Stimulated activated CD4-positive, alpha-beta T cell treated with anti-CD3 and anti-CD28 coated beads, Interleukin-15, amount 100 ng/mL, for 48 hours (primary cell): ENCODE measurements at places on chromosomes 11 and 22.

- DNase-seq, result no peak
Measured at GRCh38 chr11:121425828-121426227, 26.3 kb upstream of the SORL1 start.

DNA sequence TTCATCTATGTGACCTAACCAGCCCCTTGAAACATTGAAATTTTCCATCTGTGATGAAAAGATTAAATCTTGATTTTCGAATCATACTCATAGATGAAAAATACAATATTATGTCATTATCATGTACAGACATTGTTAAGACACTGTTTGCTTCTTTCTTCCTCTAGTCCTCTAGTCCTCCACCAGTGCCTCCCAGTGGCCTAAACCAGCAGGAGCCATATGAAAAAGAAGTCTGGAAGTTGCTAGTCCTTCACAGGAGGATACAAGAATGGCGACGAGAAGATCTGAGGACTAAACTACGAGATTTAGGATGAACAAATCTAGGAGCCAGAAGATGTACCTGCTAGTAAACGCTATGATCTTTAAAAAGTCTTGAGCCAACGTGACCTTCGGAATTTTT lies 134.1 kb downstream of the SLC17A6 start:
- DNase-seq, result no peak

DNA sequence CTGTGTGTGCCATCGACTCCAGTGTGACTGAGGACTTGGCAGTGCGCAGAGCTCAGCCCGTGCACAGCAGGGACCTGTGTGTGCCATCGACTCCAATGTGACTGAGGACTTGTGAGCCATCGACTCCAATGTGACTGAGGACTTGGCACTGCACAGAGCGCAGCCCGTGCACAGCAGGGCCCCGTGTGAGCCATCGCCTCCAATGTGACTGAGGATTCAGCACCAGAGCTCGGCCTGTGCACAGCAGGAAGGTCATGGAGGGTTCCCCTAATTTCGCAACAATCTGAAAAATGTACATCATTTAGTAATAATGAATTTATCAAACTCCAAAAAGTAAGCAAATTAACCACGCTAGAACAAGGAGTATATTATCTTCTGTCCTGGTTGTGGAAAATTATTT lies 348.3 kb upstream of the B3GAT1 start:
- no peak for DNase-seq

GRCh38 chr22:46631113-46631512 lies 10.9 kb downstream of the GRAMD4 start:
- DNase-seq, result no peak

DNA sequence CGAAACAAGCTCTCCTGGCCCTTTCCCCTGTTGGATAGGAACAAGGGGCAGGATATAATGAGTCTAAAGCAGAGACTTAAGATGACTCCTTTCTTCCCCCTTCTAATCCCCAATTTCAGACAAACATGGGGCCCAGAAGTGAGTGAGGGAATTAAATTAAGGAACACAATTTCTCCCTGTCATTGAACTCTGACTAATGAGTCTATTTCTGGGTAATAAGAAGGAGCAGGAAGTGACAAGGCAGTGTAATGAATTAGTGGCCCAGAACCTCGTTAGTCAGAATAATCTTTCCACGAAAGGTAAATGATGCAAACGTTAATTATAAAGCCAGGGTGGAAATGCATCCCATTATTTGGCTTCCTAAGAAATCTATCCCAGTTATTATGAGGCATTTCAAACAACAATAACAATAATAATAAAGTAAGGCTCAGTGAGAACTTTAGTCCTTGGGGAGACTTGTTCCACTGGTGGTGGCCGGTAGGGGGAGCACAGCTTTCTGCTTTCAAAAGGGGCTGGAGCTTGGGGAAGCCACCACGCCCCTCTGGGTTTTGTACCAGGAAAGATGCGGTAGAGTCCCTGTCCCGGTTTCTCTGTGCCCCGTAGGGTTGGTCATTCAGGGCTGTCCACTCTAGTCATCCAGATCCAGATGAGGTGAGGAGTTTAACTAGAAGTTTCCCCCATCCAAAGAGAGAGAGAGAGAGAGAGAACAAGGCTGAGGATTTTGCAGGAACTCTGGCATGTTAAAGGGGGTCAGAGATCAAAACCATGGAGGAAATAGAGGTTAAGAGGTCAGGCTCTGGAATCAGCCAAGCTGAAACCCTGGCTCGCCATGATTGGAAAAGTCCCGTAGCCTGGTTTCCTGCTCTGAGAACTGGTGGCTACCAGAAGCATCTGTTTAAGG lies 298.3 kb downstream of the NTM start:
- DNase-seq, result peak; percentile 23

- no peak for DNase-seq
Measured at GRCh38 chr11:110478410-110478809, 48.7 kb downstream of the FDX1 start.

- DNase-seq, result no peak
Measured at GRCh38 chr11:706439-706956, 467 bp downstream of the EPS8L2 start.

DNA sequence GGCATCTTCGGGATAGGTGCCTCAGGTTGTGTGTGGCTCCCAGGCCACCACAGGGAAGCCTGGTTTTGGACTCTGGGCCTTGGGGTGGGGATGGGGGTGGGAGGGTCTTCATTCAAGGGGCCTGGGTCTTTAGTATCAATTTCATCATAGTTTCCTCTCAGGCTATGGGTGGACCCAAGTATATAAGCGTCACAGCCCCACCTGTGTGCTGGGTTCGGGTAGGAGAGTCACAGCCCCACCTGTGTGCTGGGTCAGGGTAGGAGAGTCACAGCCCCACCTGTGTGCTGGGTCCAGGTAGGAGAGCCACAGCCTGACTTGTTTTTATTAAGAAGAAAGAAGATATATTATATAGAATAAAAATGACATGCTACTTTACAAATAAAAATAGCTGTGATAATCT lies 422.1 kb downstream of the BRD1 start:
- no peak for DNase-seq

GRCh38 chr11:69135420-69136363 lies 20.0 kb upstream of the SMIM38 start:
- no peak for DNase-seq

DNA sequence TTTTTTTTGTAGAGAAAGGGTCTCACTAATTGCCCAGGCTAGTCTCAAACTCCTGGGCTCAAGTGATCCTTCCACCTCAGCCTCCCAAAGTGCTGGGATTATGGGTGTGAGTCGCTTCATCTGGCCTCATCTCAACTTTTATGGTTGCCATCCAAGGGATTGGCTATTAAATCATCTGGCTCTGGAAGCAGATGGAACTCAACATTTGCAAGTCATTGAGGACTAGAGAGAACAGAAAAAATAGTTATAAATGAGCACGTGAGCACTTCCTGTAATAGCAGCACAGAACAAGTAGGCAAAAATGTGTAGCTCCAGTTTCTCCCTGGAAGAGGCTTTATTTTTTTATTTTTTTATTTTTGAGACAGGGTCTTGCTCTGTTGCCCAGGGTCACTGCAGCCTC lies 22.3 kb upstream of the PATL1 start:
- DNase-seq, result no peak

DNA sequence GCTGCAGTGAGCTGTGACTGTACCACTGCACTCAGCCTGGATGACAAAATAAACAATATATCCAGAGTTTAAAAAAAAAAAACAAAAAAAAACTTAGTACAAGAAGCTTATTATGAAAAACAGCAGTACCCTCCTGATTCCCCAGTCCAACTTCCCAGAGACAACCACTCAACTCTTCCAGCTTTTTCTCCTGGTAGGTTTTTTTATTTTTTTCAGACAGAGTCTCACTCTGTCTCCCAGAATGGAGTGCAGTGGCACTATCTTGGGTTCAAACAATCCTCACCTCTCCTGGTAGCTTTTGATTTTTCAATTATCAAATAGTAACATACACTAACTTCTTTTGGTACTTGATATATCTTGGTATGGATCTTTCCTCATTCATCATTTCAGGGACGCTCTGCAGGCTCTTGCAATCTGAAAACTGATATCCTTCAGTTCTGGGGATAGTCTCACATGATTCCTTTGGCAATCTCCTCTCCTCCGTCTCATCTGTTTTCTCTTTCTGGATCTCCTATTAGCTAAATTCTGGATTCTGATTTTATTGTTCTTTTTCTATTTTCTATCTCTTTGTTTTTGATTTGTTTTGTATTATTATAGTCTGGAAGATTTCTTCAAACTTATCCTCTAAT lies 44.9 kb downstream of the ALG9 start:
- no peak for DNase-seq

GRCh38 chr11:64894070-64894811 lies 15.8 kb upstream of the EHD1 start:
- peak; percentile 83 for DNase-seq

DNA sequence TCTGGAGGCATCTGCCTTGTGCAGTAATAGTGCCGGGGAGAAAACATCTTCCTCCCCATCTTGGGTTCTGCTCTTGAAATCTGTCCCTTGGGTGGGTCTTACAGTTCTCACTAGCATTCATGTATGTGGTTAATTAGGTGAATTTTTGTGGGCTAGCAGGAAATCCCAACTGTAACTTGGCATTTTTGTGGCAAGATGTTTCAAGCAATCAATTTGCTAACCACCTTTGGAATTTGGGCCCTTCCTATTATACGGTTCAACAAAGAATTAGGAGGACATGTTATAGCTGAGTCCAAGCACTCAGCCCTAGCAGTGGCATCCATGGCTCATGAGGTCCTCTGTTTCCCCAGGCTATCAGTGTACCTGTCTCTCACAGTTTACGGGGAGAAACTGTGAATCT lies 89.1 kb upstream of the MTNR1B start:
- DNase-seq, result no peak

DNA sequence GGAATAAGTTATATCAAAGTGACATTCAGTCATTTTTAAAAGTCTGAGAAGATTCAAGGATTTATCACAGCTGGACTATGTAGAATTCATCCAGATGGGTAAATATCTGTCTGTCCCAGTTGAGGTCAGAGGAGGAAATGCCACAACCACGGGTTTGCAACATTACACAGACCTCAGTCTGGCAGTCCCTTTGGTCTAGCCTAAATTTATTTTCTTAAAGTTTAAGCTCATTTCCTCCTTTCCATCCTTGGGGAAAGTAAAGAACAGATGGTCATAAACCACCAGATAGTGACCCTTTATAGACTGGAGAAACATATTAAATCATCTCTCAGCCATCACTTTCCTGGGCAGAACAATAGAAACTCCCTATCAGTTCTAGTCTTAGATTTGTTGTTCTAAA lies 238.4 kb upstream of the DDI1 start:
- no peak for DNase-seq

- no peak for DNase-seq
Measured at GRCh38 chr22:25395468-25395867, 169.0 kb upstream of the GRK3 start.

GRCh38 chr11:112024178-112024772 lies 933 bp upstream of the DLAT start:
- no peak for DNase-seq

- DNase-seq, result no peak
Measured at GRCh38 chr22:25765016-25765367, 23.0 kb downstream of the MYO18B start.

DNA sequence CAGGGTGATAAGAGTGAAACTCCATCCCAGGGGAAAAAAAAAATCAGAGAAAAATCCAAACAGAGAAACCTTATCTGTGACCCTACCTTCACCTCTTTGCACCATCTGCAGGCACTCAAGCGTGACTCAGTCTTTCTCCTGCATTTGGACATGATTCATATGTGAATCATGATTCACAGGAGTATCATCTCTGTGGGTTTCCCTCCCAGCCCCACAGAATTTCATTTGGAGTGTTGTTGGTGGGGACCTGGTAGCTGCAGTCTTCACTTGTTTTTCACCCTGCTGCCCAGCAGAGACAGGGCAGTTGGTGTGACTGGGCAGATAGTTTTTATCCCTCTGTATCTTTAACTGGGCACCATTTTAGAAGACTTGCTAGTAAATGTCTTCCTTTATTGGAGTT lies 75.7 kb downstream of the DEPDC5 start:
- DNase-seq, result peak; percentile 57

GRCh38 chr11:76763573-76764346 lies 19.4 kb upstream of the TSKU start:
- DNase-seq, result no peak

GRCh38 chr11:32426192-32426591 lies 9.1 kb downstream of the WT1 start:
- DNase-seq, result no peak

- no peak for DNase-seq
Measured at GRCh38 chr11:19244621-19245020, 3.9 kb upstream of the E2F8 start.

GRCh38 chr22:44445731-44446130 lies 52.3 kb downstream of the RTL6 start:
- DNase-seq, result no peak

DNA sequence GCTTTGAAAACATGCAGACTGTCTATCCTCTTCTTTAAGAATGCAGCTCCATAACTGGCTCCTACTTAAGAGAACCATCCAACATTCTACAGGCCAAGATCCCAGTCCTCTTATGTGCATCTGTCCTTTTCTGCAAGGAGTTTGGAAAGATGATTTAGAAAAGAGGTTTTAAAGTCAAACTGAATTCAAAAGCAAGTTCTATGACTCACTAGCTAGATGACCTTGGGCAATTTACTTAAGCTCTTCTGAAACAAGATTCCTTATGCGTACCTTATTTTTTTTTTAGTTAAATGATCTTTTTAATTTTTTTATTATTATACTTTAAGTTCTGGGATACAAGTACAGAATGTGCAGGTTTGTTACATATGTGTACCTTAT lies 29.2 kb downstream of the GUCY1A2 start:
- DNase-seq, result no peak
